ENCODE measurements at places on chromosomes 1 and 21.

- no peak for DNase-seq
Measured at GRCh38 chr1:32729254-32730046, 26.9 kb upstream of the SYNC start.

DNA sequence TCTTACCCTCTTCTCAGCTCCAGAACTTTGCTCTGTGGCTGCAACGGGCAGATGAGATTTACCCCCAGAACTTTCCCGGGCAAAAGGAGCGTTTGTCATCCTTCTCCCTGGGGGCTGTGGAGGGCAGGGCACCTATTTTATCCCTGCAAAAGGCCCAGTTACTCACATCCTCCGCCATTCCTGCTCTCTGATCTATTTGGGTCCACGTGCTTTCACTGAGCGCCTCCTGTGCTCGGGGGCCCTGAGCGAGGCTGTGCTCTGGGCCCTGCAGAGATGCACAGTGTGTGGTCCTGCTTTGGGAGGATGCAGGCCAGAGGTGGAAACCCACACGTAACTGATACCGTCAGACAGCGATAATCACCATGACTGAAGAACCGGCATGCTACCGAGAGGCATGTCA is 2.4 kb upstream of the CSMD2 start:
- DNase-seq, result no peak

GRCh38 chr1:41450747-41451285 is 33.7 kb downstream of the EDN2 start:
- DNase-seq, result no peak

DNA sequence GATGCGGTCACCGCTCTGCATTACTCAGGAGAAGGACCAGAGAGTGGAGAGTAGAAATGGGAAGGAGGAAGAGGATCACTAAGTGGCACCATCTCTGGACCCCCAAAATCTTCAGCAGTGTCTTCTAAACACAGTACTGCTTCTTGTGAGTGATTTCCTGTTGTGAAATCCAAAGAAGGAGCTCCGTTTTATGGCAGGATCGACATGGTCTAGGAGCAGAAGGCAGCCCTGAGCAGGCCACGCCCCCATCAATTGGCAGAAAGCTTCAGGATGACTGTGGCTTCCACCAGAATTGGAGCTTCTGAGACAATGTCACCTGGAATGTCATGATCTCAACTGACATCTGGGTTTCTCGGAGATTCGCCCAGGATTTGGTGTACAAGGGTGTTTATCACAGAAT is 171.5 kb downstream of the ADSS2 start:
- DNase-seq, result no peak

DNA sequence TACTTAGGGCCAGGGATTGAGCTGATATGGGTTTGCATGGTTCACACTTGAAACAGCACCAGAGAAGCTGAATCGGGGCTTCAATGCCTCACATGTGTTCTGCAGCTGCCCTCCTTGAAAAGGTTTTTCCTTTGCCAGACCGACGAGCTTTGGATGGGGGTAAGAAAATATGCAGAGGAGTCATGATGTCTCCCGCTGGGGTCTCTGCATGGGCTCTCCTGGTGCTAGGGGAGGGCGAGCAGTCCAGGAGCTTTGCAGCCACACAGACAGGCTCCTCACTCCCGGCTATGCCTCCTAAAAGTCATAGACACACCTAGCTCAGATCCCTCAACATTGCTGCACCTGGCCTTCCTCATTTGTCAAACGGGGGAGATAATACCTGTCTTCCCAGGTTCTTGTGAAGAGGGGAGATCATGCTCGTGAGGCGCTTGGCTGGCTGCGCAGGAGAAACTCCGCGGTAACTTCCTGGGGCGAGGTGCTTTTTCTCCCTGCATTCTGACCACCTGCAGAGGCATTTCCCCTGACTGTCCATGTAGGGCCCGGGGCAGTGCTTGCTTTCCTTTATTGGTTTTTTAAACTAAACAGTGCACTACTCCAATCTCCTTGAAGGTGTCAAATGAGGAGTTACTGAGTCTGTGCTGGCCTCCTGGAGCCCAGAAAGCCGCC is 112.4 kb downstream of the PLXNA2 start:
- no peak for DNase-seq

GRCh38 chr1:230170153-230170547 is 103.1 kb downstream of the GALNT2 start:
- no peak for DNase-seq

GRCh38 chr21:15775981-15776380 is 46.2 kb downstream of the USP25 start:
- no peak for DNase-seq

- DNase-seq, result peak; percentile 82
Measured at GRCh38 chr1:160681066-160681890, 30.3 kb downstream of the CD48 start.

DNA sequence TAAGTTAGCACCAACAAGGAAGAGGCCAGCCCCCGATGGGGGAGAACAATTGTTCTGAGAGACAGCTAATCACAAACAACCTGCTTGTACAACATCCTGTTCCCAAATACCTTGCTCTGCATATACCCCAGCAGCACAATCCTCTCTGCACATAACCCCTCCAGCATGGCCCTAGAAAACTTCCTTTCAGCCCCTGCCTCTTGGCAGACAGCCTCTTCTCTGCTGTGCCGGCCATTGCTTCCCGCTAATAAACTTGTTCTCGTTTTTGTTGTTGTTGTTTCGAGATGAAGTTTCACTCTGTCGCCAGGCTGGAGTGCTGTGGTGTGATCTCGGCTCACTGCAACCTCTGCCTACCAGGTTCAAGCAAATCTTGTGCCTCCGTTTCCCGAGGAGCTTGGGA is 392.7 kb downstream of the SMYD3 start:
- no peak for DNase-seq

GRCh38 chr1:155320661-155321617 is at the start of gene RUSC1:
Gene RUSC1, plus strand, starts transcription at chr1:155320894. Its CDS starts 880 bp downstream, at chr1:155321774.
- DNase-seq, result peak; percentile 59

GRCh38 chr1:196001188-196001587 is 607.1 kb downstream of the KCNT2 start:
- no peak for DNase-seq

DNA sequence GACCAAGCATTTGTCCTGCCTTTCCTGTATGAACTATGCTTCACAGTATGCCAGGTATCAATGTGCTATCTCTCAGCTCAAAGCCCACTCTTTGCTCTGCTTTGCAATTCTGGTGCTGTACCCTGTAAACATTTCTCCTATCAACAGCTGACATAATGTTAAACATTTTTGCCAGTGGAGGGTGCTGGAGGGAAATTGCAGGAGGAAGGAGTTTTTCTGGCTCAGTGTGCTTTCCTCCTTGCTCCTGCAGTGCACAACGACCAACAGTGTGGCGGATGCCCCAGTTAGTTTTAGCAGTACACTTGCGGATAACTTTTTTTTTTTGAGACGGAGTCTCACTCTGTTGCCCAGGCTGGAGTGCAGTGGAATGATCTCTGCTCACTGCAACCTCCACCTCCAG is 67.1 kb upstream of the PTGFRN start:
- DNase-seq, result peak; percentile 23

GRCh38 chr1:230937371-230937770 is 41.3 kb downstream of the TTC13 start:
- DNase-seq, result no peak

DNA sequence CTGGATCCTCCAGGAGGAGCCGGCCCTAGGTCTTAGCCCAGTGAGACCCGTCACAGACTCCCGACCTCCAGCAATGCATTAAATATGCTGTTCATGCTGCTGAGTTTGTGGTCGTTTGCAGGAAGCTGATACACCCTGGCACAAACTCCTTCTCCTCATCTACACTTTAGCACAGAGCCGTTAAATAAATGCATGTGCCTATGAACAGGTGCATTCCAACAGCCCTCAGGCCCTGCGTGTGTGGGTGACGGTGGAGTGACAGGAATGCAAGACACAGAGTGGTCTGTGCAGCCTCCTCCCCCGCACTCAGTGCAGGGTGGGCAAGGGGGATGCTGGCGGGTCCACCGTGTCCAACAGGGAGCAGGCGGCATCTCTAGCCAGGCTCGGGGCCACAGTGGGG is 106.6 kb upstream of the TMPRSS2 start:
- DNase-seq, result no peak

All from trophoblast cell (in vitro differentiated cells and primary cell).